ENCODE measurements at places on chromosomes 7 and 10.

- no peak for DNase-seq
Measured at GRCh38 chr7:143979359-143979758, 20.8 kb upstream of the OR6B1 start.

- DNase-seq, result no peak
Measured at GRCh38 chr10:118904286-118904685, 125.2 kb upstream of the NANOS1 start.

DNA sequence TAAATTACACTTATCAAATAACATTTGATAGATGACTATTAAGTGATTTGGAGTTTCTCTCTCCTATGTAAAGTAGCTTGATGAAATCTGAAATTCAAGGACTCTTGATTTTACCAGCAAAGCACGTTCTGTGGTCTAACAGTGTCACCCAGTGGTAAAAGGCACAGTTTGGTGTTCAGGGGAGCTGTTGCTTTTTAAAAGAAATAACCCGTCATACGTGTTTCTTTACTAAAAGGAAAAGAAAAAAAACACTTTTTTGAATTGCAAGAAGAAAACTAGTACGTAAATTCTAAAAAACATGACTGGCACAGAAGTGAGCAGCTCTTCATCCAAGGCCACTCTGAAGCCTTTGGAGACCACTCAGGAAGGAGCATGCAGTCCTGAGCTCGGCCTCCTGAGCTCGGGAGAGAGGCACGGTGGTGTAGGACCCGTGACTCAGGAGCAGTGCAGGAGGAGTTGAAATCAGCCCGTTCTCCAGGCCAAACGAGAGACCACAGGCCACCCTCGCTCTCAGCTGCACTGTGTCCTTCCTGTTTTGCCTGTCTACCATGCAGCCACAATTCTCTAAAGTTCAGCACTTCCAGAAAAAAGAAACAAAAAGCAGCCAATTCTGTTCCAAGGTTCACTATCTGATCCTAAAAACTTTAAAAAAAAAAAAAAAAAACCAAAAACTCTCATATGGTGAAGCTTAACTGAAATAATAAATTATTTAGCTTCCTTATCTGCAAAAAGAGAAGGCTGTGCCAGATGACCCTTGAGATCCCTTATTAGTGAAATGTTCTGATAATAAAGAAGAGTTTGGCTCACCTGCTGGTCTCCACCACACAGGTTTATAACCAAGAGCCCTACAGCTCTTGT lies 212.6 kb upstream of the FRMD4A start:
- DNase-seq, result peak; percentile 36

GRCh38 chr10:24009115-24009514 lies 199.8 kb upstream of the KIAA1217 start:
- DNase-seq, result no peak

DNA sequence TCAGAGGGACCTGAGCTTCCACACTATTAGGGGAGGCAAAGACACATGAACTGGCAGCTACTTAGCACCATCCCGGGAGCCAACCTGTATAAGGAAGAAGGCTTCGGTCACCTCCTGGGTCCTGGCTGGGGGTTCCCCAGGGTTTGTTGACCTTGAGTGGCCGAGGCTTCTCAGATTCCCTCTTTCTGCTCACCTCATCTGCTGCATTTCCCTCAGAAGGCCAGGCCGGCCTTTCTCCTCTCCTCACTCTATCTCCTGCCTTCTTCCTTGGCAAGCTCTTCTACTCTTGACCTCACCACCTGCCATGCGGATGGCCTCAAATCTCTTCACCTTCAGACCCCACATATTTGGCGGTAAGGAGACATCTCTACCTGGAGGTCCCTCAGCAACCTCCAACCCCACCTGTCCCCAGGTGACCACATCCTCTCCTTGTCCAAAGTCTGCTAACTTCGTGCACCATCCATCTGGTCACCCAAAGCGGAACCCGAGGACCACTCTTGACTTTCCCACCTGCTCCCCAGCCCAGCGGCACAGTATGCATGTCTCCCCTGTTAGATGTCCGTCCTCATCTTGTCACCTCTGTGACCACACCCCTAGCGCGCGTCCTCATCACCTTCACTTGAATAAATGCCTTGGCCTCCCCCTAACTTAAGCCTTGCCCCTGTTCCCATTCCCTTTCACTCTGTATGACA lies 133.8 kb upstream of the UNC5B start:
- no peak for DNase-seq

DNA sequence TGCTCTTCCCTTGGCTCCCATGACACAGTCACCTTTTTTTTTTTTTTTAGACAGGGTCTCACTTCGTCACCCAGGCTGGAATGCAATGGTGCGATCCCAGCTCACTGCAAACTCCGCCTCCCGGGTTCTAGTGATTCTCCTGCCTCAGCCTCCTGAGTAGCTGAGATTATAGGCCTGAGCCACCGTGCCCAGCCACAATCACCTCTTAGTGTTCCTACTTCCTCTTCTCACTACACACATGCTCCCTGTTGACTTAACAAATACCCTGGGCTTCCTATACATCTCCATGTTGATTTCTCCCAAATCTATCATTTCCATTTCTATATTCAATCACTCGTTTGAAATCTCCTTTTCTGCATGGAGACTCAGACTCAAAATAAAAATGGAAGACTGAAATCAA lies 91.7 kb downstream of the CUBN start:
- no peak for DNase-seq

DNA sequence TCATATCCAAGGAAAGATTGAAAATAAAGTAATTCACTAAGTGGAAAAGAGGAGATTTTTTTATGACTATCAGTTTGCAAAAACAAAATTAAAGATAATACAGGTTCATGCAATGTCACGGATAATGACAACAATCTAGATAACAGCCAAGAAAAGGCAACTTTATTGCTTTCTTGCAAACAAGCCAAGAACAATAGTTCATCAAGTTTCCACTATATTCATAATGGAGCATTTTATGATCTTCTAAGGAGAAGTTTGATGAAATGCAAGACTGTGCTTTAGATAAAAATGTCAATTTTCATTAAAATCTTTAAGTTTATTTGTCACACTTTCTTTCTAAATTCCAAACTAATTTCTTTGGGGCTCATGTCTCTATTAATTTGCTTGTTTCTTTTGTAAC lies 53.9 kb upstream of the NRP1 start:
- no peak for DNase-seq

Data from CD4-positive, alpha-beta T cell (primary cell).